ENCODE measurements at places on chromosomes 6 and 20.

DNA sequence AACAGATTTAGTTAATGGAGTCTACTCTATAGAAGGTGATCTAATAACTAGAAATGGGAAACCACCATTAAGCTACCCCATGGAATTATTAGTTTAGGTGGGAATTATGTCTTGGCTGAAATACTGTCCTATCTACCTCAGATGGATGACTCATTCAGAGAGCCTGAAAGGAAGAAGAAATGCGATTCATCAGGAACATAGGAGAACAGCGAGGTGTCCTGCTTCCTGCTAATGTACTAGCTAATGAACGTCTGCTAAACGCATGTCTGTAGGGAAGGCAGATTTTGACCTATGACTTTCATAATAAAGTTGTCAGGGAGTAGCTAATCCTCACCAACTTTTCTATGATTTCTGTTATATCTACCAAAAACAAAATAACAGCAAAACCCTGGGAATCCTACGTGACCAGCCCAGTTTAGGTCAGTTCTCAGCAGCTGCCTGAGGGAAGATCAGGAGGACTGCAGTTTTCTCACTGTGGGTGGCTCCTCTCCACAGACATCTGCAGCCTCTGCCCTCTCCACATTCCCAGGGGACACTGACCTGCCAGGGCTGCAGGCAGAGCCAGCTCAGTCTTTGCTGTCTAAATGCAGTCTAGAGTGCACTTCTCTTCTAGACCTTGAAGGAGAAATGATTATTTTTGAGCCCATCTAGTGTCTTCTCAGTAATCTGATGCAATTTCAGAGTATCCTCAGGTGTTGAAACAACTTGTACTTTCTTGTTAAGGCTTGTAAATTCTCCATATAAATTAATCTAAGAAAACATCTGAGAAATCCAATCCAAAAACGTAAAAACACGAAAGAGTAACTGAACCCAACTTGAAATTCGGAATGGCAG, 18.1 kb upstream of the SFT2D1 start:
- no peak for DNase-seq

DNA sequence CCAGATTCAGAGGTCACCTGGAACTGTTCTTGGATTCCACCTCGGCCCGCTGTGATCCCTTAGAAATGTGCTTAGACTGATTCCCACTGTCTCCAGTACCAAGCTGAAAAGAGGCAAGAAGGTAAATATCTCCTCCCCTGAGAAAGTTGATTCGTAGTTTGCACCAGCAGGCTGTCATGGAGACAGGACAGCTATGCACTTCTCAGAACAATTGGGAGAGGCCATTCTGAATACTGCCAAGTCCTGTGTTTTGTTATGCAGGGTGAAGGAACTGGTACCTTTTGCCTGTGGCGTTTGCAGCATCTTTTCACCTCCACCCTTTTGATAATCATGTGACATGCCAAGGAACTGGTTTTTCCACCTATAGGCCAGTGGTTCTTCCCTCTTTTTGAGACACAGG, 58.2 kb upstream of the RNGTT start:
- DNase-seq: no peak

DNA sequence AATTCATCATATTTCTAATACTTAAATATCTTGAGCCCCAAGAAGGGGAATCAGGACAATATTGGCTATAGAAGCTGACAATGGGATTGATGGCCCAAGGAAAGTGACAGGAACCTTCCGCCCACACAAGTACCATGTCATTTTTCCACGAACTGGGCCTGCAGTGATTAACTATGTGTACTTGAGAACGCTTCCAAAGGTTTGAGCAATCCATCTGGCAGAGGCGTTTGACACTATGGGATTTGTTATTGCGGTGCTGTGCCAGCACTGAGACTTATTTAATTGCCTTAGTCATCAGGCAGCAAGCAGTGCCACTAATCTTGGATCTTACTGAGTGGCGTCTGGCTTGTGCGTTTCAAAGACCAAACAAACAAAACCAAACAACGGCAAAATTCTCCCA, 135.6 kb upstream of the UST start:
- no peak for DNase-seq

DNA sequence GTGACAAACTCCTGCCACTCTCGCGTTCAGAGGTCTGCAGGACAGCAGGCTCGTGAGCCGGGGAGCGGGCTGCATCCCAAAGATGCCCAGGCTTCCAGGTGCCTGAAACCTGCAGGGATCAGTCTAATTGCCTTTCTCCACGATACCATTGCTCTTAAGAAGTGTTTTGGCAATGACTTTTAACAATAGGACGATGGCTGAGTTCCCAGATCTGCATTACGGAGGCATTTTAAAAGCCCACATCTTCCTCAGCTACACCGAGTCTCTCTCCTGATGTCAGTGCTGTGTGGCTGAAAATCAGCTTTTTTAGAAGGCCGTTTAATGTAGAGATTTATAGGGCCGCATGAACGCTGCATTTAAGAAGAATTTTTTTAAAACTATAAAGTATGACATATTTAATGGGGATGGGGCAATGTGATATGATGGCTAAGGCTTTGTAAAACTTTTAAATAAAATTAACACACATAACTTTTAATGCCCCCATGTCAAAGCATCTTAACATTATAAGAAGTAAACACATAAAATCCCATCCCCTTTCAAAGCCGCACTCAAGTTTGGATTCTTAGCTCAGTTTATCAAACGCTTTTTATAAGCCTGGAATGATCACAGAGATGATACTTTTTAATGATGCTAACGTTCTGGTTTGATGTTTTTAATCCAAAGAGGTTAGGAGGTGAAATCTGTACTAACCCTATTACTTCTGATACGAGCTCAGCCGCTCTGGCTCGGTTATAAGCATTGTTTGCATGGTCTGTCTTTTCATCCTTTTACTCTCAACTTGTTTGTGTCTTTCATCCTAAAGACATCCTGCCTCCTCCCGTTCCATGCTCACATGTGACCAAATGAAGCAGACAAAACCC, 386.0 kb downstream of the SMOC2 start:
- no peak for DNase-seq

DNA sequence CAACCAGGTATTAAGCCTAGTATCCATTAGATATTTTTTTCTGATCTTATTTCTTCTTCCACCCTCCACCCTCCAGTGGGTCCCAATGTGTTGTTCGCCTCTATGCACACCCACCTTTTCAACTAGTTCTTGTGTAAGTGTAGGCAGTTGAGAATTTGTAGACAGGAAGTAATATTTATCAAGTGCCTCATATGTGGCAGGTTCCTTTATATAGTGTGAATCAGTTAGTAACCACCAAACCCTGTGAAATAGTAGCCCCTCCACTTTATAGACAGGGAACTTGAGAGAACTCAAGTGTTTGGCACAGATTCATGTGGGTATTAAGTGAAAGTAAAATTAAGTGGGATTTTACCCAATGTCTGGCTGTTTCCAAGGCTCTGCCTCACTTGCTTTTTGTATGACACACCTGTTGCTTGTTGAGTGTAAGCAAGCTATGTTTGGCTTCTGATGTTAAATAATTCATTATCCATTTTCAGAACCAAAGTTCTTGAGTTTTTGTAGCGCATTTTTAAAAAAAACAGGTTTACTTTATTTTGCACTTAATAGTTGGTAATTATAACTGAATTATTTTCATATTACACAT, 24.8 kb downstream of the AFDN start:
- no peak for DNase-seq

GRCh38 chr20:55153001-55153645, 677.7 kb downstream of the DOK5 start:
- no peak for DNase-seq

DNA sequence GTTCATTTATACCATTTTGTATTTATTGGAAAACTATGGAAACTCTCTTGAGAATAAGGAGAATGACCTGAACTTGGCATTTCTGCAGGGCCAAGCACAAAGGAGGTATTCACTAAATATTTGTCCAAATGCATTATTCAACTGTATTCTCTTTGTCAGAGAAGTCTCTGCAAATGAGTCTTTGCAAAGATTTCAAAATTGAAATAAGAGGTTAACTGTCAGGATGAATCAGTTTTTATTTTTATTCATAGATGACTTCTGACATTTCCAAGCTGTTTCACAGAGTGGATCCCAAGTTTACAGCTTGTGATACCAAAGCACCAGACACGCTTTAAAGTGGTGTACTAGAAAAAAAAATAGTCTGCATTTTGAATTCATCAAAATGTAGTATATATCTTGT, 131.6 kb downstream of the UTRN start:
- DNase-seq: no peak

- no peak for DNase-seq
These were observed 116.0 kb upstream of the MRPS10 start for GRCh38 chr6:42333612-42334011.

GRCh38 chr6:16092990-16093389, 35.9 kb upstream of the MYLIP start:
- no peak for DNase-seq

- DNase-seq: no peak
These were observed 65.1 kb downstream of the PFDN4 start for GRCh38 chr20:54272901-54273488.

GRCh38 chr6:25034431-25034921, 98.7 kb upstream of the RIPOR2 start:
- DNase-seq: no peak

GRCh38 chr6:83221889-83222479, 28.8 kb downstream of the RWDD2A start:
- DNase-seq: no peak

DNA sequence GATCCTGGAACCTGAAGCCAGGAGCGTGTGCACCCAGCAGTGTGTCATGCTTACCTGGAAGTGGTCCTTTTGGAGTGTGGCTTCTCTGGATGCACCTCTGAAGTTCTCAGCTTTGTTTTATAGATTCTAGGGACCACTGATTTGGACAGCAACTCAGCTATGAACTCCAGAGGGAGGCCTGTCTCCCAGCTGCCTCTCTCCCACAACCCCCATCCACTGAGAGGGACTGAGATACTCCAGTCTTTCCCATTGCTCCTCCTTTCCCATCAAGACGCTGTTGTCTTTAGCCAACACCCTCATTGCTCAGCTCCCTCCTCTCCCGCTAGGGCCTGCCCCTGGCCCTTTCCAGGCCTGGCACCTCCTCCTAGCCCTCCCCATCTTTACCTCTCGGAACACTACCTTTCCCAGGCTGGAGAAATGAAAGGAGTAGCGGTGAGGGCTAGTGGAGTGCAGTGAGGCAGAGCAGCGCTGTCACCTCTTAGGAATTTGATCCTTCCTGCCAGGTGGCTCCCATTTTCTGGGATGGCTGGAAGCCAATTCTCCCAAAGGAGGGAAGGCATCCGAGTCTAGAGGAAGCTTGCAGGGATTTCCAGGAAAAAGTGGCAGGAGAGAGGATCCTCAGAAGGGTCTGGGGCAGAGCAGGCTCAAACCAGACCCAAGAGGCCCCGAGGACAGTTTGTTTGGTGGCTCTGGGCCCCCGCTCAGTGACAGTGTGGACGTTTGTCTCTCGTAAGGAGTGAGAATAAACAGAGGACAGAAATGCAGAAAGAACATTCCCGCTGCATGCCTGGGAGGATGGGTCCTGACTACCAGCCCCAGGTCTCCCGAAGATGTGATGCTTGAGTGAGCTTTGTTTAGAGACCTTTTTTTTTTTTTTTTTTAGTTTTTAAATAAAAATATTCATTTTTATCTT, at the start of gene LRRN4:
Gene LRRN4, minus strand, starts transcription at position 285 of the 913 bp plus-strand sequence. CDS start 1,261 bp downstream, outside the sequence.
- DNase-seq: no peak

- peak; percentile 43 for DNase-seq
These were observed 123.4 kb downstream of the LY86 start for GRCh38 chr6:6711832-6712448.

DNA sequence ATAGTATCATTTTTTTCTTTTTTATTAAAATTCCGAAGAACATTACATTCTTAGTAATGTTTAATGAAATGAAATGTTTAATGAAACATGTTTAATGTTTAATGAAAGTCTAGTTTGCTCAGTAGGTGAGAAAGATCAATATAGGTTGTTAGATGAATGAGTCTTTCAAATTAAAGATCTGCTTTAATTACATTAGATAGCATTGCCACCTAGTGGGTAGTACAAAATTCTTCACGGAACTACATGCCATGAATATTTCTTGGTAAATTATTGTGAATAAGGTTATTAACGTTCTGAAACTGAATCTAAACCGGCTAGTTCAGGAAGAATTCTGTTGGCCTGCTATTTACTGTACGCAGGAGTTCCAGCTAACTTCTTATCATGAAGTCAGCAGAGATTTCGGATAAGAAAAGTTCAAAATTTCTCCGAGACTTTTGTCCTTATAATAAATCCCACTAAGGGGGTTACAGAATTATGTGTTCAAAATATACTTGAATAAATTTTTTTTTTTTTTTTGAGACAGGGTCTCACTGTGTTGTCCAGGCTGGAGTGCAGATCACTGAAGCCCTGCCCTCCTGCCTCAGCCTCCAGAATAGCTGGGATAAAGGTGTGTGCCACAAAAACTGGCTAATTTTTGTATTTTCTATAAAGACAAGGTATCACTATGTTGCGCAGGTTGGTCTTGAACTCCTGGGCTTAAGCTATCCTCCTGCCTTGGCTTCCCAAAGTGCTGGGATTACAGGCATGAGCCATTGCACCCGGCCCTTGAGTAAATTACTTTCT, 7.9 kb upstream of the GMNN start:
- no peak for DNase-seq

DNA sequence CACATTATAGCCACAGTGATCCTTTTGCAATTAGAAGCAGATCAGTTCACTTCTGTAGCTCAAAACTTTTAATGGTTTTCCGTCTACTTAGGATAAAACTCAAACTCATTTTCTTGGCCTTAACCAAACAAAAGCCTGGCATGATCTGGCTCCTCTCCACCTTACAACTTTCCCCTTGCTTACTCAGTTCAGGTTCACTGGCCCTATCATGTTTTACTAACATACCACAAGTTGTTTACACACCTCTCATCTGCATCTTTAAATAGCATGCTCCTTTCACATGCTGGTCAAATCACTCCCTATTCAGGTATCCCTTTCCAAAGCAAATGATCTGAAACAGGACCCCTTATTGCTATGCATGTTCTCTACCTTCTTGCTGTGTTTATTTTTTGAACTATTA, 191.4 kb upstream of the FAM83B start:
- DNase-seq: no peak

GRCh38 chr6:112335736-112336135, 11.4 kb upstream of the RFPL4B start:
- no peak for DNase-seq

DNA sequence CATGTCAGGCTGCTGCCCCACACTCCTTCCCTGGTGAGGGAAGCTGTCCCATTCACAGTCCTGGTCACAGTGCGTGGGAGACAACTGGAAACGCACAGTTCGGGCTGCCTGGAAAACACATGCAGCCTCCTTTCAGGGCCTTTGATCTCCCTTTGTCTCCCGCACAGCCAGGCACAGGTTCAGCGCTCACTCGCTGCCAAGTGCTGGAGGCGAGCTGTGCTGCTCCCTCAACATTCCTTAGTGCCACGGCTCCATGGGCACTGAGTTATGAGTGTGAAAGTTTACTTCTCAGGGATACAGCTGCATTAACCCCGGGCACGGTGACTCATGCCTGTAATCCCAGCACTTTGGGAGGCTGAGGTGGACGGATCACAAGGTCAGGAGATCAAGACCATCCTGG, 9.1 kb downstream of the YTHDF1 start:
- DNase-seq: no peak

GRCh38 chr20:24304291-24304690, 165.1 kb upstream of the SYNDIG1 start:
- DNase-seq: no peak

All from memory B cell (primary cell).